ENCODE measurements at places on chromosomes 16 and 17.
A peak's percentile ranks its signal among the peaks of the same experiment; 100 is the strongest.

DNA sequence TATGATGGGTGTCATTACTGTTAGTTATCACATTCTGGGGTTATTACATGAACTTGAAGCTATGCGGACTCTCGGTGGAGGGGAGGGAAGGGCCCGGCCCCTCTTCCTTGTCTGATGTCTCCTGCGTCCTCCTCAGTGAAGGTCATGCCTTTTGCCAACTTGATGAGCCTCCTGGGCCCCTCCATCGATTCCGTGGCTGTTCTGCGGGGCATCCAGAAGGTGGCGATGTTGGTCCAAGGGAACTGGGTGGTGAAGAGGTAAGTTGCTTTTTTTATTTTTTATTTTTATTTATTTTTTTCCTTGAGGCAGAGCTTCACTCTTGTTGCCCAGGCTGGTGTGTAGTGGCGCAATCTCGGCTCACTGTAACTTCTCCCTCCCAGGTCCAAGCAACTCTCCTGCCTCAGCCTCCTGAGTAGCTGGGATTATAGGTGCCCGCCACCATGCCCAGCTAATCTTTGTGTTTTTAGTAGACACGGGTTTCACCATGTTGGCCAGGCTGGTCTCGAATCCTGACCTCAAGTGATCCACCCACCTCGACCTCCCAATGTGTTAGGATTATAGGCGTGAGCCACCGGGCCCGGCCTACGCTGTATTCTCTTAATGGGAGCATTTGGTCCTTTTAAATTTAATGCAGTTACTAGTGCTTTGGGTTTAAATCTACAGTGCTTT, 21.6 kb downstream of the POLR3E start:
- peak; percentile 30 for DNase-seq

DNA sequence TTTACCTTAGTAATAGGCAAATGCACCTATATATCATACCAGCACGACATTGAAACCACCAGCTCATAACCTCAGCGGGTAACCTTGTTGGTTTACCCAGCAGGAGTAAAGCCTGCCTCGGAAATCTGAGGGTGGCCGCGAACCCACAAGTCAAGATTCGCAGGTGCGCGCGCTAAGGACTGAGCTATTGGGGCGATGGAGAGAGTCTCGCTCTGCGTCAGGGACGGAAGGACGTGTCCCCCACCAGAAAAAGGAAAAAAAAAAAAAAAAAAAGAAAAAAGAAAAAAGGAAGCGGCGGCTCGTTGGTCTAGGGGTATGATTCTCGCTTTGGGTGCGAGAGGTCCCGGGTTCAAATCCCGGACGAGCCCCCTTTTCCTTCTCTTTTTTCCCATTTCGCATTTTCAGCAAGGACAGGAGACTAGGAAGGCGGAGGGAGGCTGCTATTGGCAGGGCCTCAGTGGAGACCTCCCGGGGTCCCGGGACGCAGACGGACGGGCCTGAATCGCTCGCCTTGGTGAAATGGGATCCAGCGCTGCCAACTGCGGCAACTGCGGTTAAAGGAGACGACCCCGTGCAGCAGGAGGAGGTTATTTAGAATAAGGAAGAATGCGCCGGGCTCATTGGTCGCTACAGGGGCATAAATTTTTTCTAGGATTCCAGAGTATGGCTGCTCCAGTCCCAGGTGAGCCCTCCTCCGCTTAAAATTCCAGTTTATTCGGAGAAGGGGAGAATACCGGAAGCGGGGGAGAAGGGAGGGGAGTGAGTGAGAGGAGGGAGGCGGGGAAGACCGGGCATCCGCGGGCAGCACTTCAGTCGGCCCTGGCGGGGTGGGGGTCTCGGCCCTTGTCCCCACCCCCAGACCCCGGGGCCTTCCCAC, at the start of gene OR1F1:
Gene OR1F1, plus strand, starts transcription at position 407 of the 877 bp plus-strand sequence.
- DNase-seq: no peak

- DNase-seq: no peak
Measured at GRCh38 chr17:50465635-50466034, 3.0 kb downstream of the CHAD start.

GRCh38 chr16:21950782-21951521, 2.2 kb upstream of the UQCRC2 start:
- no peak for DNase-seq

- DNase-seq: no peak
Measured at GRCh38 chr16:23975293-23975692, 139.5 kb downstream of the PRKCB start.

GRCh38 chr16:75647112-75647491, 363 bp downstream of the KARS1 start:
- no peak for DNase-seq

GRCh38 chr16:47848421-47849109, 307.2 kb downstream of the ABCC12 start:
- no peak for DNase-seq

GRCh38 chr16:89216315-89217137, 977 bp upstream of the ZNF778 start:
- peak; percentile 70 for DNase-seq

DNA sequence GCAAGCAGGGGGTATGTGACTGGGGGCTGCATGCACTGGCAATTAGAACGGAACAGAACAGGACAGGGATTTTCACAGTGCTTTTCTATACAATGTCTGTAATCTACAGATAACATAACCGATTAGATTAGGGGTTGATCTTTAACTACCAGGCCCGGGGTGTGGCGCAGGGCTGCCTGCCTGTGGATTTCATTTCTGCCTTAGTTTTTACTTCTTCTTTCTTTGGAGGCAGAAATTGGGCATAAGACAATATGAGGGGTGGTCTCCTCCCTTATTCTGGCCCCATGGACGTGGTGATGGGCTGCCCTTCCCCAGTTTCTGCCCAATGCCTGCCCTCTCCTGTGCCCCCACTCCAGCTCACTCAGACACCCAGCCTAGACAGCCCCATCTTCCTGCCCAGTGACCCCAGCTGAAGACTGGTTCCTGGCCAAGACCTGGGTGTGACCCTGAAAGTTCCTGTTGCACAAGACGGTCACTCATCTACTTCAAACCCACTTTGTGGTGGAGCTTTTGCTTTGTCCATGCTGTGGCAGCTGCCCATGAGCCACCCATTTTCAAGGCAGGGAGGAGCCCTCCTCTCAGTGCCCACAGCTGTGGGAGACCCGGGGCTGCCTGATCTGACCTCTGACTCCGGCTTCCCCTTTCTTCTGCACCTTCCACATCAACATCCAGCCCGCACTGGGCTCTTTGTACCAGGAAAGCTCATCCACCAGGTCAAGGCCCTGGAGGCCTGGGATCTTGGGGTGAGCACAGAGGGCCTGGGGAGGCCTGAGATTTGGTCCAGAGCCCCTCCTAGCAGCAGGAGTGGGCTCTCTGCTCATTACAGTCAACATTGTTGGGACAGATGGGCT, 18.6 kb downstream of the ALOX12B start:
- DNase-seq: no peak

GRCh38 chr17:54536306-54536705, 364.3 kb upstream of the TOM1L1 start:
- DNase-seq: no peak

- no peak for DNase-seq
Measured at GRCh38 chr17:5219536-5219935, 15.1 kb downstream of the SCIMP start.

DNA sequence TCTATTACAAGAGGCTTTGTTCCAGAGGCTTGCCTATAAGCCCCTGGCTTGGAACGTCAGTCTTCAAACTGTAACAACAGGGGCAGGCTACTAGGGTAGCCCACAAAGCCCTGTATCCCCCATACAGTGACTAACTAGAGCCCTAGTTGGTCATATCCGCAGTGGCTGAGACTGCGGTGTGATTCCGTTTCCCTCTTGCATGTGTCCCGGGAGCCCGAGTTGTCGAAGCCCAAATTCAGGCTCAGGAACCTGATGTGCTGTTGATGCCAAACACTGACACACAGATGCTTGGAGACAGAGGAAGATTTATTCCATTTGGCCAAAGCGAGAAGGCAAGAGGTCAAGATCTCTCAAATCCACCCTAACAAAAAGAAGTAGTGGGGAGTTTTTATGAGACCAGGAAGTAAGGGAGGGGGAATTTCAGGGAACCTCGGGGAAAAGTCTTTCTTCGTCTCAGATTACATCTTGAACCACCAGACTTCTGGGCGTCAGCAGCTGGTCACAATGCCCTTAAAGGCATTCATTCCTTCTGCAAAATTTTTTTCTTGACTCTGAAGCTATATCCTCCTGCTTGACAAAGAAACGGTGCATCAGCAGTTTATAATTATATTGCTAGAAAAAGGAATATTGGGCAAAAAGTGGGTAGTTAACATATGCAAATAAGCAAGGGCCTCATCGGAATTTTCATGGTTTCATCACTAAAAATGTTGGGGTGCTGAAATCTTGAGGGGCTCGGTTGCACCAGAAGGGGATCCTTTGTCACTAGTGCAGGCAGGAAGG, 879 bp downstream of the SLFN5 start:
- peak; percentile 9 for DNase-seq

DNA sequence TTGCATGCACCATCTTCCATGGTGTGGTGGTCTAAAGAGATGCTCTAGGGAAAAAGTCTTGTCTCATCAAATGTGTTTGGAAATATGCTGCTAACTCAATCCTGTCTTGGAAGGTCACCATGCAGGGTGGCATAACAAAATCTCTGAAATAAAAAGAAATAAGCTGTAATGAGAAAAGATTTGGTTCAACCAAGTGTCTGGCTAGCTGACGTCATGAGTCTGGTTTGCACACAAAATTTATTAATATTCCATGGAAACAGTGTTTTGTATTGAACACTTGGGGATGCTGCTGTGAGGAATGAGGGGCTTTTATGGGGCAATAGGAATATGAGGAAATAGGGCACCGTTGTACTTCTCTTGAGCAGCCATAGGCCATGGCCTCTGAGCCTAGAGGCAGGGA, 575.7 kb upstream of the CDH5 start:
- DNase-seq: no peak

DNA sequence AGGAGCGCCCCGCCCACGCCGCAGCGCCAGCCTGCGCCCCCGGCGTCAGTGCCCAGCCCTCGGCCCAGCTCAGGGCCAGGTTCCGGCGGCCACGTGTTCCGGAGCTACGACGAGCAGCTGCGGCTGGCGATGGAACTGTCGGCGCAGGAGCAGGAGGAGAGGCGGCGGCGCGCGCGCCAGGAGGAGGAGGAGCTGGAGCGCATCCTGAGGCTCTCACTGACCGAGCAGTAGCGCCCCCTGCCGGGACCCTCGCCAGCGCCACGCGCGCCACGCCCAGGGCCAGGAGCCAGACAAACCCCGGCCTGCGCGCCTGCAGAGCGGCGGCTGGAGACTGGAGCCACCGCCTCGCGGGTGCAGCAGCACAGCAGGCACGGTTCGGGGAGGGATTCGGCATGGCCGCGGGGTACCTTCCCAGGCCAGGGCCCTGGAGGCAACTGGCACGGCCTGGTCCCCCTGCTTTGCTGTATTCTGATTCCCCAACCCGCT, 9.3 kb downstream of the CORO6 start:
- DNase-seq: peak; percentile 95

DNA sequence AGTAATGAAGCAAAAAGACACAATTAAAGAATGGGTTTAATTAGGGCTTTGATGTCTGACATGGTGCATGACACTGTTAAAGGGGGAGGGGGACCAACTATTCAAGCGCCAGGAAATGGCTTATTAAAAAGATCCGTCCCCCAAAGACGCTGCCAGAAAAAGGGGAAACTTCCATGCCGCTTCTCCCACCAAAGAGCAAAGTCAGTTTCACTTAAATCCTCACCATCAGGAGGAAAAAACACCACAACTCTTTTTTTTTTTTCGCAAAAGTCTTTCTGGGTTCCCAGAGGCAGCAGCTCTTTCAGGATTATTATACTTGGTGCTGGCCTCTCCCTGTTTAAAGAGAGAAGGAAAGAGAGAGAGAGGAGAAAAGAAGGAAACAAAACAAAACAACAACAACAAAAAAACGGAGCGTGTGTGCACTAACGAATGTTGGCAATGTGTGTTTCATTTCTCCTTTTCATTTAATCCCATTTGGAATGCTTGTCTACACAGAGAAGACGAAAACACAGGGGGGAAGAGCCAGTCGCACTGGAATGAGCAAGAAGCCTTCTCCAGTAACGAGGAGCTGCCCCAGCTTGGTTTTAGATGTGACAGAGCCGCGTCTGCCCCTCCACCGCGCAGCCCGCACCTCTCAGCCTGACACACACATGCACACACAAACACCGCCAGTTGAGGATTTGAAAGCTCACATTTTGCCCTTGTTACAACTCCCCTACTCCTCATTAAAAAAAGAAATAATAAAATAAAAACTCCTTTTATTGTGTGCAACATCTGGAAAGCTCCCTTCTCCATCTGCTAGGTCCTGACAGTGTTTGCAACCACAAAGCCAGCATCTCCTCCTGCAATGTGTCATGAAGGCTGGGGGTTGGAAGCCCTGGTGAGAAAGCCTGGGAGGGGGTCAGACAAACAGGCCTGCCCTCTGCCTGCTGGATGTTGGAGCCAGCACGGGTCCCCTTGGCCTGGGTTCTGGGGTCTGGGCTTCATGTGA, 32.7 kb upstream of the AXIN2 start:
- no peak for DNase-seq

DNA sequence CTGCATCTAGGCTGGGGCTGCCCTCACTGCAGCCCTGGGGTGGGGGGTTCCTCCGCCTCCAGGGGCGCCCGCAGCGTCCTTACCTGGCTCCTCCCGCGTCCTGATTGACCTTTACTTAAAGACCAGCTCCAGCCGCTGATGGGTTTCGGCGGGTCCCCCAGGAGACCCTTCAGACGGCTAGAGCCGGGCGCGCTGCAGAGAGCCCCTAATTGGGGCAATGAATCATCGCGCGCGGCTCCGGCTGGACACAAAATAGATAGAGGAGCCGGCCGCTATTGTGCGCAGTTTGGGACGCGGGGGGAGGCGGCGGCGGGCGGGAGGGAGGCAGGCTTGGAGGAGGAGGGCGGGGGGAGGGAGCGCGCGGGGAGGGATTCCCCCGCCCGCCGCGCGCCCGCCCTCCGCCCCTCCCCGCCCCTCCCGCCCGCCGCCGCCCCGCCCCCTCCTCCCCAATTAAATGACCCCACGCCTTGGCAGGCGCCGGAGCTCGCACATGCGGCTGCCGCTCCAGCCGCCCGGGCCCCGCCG, 56.5 kb upstream of the CIBAR2 start:
- DNase-seq: no peak

GRCh38 chr16:27489906-27490305, 59.8 kb downstream of the GTF3C1 start:
- no peak for DNase-seq

- no peak for DNase-seq
Measured at GRCh38 chr16:2422123-2422867, 7.0 kb upstream of the CCNF start.

Data from activated CD4-positive, alpha-beta T cell treated with anti-CD3 and anti-CD28 coated beads, Interleukin-2, amount 50 U/mL, for 24 hours (primary cell).